Esophagus squamous epithelium (tissue), 5 donors: ENCODE measurements at places on chromosomes 2 and 18.

DNA sequence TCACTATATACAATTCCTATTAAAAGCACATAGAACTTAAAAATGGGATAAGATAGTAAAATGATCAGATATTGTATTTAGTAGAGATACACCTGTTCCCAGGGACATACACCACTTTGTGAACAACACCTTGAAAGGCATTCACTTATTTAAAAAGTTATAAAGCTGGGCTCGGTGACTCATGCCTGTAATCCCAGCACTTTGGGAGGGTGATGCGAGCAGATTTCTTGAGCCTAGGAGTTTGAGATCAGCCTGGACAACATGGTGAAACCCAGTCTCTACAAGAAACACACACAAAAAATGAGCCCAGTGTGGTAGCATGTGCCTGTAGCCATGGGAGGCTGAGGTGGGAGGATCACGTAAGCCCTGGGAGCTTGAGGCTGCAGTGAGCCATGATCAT lies 90.9 kb downstream of the RAPGEF4 start:
- DNase-seq, result no peak

GRCh38 chr18:23573626-23574431 lies 12.5 kb downstream of the NPC1 start:
- no peak for DNase-seq

GRCh38 chr2:224393157-224393872 lies 8.6 kb downstream of the FAM124B start:
- no peak for DNase-seq

GRCh38 chr2:71100195-71100964 lies 29.6 kb downstream of the MCEE start:
- DNase-seq, result no peak

- no peak for DNase-seq
These were observed 4.6 kb upstream of the ATOH8 start for GRCh38 chr2:85748985-85749875.

DNA sequence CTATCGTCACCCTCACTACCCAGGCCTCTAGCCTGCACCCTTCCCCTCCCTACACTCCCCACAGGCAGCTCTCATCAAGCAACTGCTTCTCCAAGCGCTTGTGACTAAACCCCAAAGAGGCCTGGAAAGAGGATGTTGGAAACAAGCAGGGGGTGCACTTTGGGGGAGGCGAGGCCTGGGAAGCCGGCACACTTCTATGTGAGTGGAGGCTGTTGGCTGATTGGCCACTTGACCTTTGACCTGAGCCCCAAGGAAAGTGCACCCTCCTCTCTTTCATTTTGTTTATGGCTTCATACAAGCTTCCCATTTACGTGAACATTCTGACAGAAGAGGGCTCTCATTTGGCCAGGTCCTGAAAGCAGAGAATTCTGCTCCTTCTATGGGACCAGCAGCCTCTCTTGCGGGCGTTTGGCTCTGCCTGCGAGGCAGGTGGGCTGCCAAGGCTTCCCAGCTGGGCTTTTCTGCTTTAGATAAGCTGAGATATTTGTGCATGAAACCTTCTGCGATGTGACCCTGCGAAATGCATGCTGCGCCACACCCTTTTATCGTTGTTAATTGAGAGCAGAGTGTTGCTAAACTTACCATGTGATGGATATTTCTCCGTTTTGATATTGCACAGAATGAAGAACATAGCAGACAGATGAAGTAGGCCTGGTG lies 134.8 kb upstream of the NCK2 start:
- DNase-seq, result no peak

- no peak for DNase-seq
These were observed 6.7 kb downstream of the PLA2R1 start for GRCh38 chr2:160055726-160056108.

GRCh38 chr2:231769170-231770136 lies 11.6 kb downstream of the PDE6D start:
- DNase-seq, result no peak

DNA sequence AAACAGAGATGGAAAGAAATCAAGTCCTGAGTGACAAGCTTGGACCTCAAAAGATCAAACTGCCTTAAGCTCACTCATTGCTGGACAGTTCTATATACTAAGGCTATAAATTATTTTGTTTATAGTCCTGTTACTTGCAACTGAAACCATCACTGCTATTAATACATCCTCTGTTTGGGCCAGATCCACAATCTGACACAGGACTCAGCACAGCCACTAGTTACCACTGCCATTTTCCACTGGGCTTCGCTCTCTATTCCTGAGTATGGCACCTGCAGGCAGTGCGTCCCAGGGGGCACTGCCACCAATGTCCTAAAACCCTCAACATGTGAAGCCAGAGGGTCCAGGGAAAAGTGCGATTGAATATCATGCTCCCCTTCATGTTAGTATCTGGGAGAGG lies 52.3 kb downstream of the CYP26B1 start:
- no peak for DNase-seq

GRCh38 chr2:99079226-99079625 lies 62.3 kb upstream of the C2orf15 start:
- no peak for DNase-seq

DNA sequence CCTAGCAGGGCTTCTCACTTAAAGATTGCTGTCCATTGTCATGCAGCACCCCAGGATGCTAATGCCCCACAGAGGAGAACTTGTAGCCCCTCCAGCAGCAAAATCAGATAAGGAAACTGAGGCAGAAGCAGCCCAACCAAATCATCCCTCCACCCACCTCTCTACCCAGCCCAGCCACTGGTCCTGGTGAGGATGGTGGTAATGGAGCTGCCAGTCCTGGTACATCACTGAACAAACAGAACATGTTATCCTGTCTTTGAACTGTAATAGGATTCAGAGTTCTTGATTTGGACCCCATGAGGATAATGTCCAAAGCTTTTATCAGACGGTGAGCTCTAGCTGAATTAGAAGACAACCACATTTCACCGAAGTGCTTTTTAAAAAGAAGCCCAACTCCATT lies 113.2 kb downstream of the MRO start:
- DNase-seq, result no peak

- DNase-seq, result no peak
These were observed 52.3 kb downstream of the DDX1 start for GRCh38 chr2:15643791-15644585.

GRCh38 chr2:99403524-99403923 lies 66.3 kb downstream of the EIF5B start:
- no peak for DNase-seq

DNA sequence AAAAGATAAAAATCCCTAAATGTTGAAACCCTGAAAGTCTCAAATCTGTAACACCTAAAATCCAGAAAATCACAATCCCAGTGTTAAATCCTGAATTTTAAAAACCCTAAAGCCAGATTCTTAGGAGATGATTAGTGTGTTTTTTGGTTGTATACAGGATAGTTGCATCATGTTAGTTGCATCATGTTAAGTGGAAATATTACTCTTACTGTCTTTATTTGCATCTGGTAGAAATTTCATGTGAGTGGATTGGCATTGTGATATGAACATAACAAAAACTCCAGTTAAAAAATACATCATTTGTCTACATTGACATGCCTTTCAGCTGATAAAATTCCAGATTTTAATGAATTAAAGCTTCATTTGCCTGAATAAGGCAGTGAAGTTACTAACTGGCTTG lies 683.1 kb upstream of the ACVR2A start:
- no peak for DNase-seq

- DNase-seq, result no peak
These were observed 150.3 kb upstream of the ST6GAL2 start for GRCh38 chr2:107036293-107036692.

GRCh38 chr18:32582455-32582854 lies 111.8 kb upstream of the GAREM1 start:
- DNase-seq, result no peak

- no peak for DNase-seq
These were observed 80.6 kb upstream of the RTN4 start for GRCh38 chr2:55130849-55131248.

GRCh38 chr2:57490741-57491140 lies 555.9 kb upstream of the VRK2 start:
- DNase-seq, result no peak

DNA sequence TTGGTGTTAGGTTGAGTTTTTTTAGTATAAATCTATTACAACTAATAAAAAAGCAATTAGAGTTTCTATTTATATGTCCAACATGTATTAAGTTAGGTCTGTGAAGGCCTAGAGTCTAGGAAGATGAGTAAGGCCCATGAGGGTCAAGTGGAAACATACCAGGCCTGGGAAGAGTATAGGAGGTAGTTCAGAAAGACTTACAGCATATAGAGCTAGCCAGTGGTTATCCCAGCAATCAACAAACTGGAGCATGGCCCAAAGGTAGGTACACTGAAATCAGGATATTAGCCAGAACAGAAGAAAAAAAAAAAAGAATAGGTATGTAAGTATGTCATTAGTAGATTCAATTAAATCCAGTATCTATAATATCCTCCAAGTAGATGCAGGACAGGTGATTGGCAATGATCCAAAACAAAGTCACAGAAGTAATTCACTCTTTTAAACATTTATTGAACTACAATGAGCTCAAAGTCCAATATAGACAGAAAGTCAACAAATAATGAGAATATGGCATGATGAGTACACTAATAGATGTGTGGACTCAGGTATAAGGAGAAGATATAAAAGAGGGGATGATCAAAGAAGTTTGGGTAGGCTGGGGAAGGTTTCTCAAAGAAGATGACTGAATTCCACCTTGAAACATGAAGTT lies 70.3 kb downstream of the IKZF2 start:
- no peak for DNase-seq

DNA sequence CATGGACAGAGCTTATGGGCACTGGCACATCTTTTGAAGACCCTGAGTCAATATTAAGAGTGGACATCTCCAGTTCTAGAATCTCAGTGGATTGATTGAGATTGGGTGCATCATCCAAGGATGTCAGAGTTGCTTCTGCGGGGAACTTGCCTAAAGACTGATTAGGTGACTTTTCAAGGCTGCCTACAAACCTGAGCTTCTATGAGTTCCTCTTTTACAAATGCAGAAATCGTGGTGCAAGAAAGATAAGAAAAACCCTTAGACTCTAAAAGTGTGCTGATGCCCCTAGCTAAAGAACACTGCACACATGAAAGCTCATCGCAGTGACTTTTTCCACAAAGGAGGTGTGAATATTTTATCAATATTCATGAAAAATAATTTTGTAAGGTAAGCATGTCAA lies 86.8 kb upstream of the NEDD4L start:
- DNase-seq, result no peak

- no peak for DNase-seq
These were observed 50.7 kb downstream of the IL1R2 start for GRCh38 chr2:102042196-102043081.
